CD4-positive, alpha-beta T cell treated with Interleukin-15 for 4 hours (primary cell): ENCODE measurements at places on chromosomes 5 and 9.
A peak's percentile ranks its signal among the peaks of the same experiment; 100 is the strongest.

- no peak for DNase-seq
These were observed 2.0 kb upstream of the PHPT1 start for GRCh38 chr9:136847088-136847825.

DNA sequence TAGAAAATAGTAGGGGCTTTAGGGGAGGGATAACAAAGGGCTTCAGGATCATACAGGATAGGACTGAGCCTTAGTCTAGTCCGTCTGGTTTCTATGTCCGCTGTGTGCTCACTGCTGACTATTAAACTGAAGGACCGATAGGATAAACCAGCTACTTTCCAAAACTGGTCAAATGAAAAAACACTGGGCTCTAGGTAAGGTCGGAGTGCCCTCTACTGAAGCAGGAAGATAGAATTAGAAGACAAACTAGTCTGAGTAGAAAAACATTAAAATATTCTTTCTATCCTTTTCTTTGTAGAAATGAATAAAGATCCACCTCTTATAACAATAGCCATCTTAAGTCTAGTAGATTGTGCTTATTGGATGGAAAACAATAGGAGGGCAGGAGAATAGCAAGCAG is 133.6 kb downstream of the CEMIP2 start:
- no peak for DNase-seq

DNA sequence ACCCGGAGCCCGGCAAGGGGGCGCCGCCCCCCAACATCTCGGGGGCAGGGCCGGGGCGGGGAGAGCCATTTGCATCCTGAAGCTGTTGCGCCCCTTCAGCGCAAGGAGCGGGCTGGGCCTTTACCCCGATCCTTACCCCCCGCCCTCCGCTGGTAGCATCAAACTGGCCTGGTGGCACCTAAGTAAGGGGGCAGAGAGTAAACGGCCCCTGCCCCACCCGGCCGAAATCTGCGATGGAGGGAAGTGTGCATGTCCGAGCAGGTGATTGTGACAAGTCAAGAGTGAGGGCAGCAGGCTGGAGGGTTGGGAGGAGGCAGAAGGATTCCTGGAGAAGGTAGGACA is 101.2 kb downstream of the ESM1 start:
- no peak for DNase-seq

DNA sequence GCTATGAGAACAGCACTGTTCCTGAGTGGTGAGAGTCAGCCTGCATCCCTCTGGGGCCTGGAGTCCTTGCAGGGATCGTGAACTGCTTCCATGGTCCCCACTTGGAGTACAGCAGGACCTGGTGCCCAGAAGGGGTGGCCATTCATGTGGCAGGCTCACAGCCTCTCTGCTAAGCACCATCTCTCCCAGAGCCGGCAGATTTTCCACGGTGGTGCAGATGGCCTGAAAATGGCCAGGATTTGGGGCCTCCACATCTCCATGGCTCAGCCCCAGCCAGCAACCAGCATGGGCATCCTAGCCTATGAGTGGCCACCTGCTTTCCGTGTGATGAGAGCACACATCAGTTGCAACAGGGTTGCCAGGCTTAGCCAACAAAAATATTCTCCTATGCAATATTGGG is 33.9 kb upstream of the SEMA4D start:
- no peak for DNase-seq

DNA sequence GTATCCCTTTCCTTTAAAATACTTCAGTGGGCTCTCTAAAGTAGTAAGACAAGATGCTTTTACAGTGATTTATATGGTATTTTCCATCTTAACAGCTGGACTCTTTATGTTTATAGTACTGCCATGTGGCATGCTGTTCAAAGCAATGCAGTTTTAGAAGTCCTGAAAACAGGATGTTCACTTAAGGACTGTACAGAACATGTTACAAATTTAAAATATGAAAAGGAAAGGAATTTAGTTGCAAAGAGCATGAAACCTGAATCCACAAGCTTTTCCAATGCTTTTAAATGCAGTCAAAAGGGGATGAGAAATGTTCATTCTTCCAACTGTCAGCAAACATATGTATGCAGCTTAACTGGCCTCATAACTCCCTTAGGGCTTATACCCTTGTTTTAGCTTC is 580.2 kb downstream of the EFNA5 start:
- DNase-seq: no peak

DNA sequence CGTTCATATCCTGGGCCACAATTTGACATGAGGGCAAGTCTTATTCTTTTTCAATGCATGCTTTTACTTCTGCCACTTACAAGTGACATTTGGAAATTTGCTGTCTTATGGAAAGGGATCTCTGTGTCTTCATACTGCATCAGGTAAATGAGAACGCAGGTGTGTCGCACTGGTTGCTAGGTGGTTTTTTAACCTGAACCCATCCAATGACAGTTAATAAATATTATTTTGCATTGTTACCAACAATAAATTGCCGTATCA is 1.1 kb downstream of the ADAMTS16 start:
- DNase-seq: no peak

- DNase-seq: no peak
These were observed 147.3 kb upstream of the COL5A1 start for GRCh38 chr9:134494273-134494815.

DNA sequence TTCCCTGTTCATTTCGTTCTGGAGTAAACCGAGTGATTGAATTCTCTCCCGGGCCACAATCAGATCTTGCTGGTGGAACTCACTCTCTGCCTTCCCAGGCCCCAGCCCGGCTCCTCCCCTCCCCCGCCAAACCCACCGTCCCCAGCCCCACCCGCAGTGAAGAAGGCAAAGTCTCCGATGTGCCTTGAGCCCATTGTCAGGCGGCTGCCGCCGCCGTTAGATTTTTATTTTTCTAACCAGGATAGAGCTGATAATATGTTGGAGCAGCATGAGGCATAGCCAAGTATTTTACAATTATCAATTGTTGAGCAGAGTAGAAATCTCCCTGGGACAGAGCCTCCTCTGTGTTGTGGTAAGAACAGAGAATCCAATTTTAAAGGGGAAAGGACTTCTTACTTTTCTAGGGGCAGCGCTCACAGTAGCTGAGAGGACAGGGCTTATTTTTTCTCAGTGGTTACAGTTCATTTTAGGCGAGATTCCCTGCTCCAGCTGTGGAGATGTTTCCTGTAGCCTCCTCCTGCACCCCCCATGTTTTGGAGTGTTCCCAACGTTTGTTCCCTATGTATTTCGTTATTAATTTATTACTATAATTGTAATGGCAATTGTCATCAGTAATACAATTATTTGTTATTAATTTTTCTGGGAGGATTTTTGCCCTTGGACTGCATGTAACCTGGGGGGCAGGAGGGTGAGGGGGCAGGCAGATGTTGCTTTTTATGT is 1.3 kb downstream of the PSAT1 start:
- no peak for DNase-seq

- peak; percentile 30 for DNase-seq
These were observed 49.0 kb downstream of the PTTG1 start for GRCh38 chr5:160470437-160471361.

DNA sequence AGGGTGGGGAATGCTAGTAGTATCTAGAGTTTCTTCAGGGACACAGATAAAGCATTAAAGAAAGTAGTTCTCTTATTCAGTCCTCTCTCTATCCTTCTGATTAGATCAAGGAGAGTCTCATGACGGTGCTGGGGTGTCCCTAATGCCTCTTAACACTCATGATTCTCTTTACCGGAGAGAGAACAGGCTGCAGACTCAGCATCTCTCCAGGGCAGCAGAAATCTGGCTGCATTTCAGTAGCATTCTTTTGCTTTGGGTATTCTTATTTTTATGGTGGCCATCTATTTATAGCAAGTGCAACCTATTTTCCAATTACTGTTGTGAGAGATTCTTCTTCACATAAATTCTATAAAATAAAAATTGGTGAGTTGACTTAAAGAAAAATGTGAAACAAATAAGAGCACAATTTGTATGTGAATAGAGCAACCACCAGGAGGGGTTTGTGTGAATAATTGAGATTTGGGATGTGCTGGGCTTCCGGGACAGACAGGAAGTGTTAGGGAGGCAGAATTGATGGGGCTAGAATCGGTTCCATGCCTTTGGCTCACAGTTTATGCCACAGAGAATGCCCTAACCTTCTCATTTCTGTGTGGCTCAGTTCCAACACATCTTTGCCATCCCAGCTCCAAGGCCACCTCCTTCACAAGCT is 23.8 kb upstream of the BOD1 start:
- no peak for DNase-seq

DNA sequence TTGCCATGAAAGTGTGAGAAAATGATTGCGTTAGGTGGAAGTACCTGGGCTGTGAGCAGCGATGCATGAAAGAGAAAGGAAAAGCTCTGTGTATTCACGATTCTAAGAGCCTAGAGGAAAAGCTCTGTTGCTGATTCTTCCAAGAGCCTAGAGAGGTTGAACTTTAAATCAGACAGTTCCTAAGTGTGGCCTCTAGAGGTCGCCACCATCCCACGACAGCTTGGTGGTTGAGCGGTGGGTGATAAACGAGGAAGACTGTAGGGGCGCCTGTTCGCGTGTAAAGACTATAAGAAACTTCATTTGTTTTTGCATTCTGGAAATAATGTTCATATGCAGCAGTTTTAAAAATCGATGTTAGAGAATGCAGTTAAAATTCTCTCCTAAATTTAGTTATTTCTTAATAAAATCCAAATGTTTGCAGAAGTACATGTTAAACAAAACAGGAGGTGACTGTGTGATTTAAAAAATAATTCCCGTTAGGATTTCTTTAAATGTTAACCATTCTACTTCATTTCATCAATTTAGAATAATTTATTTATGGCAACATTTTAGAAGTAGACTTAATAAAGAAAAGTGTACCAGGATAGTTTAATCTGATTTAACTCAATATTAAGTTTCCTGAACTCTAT is 107.7 kb downstream of the TENT4A start:
- peak; percentile 26 for DNase-seq

DNA sequence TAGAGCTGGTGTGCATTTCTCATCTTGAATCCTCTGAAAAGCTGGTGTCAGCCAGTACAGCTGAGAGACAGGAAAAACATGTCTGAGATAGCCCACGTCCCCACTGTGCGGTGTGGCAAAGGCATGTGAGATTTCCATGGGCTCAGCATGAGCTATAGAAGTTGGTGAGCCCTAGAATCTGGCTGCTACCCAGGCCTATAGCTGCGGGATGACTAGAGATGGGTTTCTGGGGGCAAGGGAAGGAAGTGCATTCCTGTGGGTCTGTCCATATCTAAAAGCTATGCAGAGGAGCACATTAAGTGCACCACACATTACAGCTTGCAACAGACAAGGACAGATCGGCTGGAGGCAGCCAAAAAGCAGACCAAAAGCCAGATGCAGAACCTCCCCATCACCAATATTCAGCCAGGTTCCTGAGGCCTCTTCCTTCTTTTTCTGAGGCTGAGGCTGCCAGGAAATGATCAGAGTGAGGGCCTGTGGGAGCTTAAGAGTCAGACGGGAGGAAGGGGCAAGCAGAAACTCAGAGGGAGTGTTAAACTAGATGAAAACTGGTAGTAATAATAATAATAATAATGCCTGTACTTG is 55.8 kb upstream of the RANBP3L start:
- no peak for DNase-seq

GRCh38 chr5:21225223-21226064 is 1237.4 kb upstream of the CDH18 start:
- DNase-seq: no peak

DNA sequence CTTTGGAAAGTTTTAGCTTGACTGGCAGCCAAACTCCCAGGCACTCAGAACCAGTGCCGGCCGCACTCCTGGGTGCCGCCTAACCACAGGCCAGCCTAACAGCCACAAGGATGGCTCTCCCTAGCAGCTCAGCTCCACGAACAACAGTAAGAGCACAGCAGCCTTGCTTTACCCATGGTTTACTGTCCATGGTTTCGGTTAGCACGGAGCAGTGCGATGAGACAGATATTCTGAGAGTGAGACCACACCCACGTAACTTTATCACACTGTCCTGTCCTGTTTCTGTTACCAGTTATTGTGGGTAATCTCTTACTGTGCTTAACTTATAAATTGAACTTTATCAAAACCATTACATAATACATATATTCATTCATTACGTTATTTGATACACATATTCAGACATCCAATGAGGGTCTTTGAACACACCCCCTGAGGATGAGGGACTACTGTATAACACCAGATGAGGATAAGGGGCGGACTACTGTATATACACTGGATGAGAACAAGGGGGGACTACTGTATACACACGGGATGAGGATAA is 12.4 kb downstream of the CLPTM1L start:
- no peak for DNase-seq

GRCh38 chr9:107249665-107250285 is 33.3 kb upstream of the RAD23B start:
- DNase-seq: no peak

GRCh38 chr5:161001604-161002003 is 149.6 kb upstream of the ATP10B start:
- no peak for DNase-seq

- DNase-seq: no peak
These were observed 45.9 kb upstream of the PJA2 start for GRCh38 chr5:109455598-109456096.

- no peak for DNase-seq
These were observed 77.9 kb upstream of the ICE1 start for GRCh38 chr5:5344606-5345005.
